Activated CD4-positive, alpha-beta memory T cell treated with anti-CD3 and anti-CD28 coated beads, Interleukin-2, amount 10 ng/mL, durations not matched to agents 7 days and 5 days (primary cell): ENCODE measurements at places on chromosomes 13 and 19. TPM values are rescaled to one million over a fixed set of nuclear protein-coding genes. Genes with fewer than 3 reads are reported as not detected.

ACP7 gene
- not detected for total RNA-seq

PLPPR3 gene
- total RNA-seq: not detected

FGF14 gene
- not detected for total RNA-seq

ZNF208 gene
- total RNA-seq: 1.9 TPM

CEACAM20 gene
- not detected for total RNA-seq
